Stimulated activated CD4-positive, alpha-beta T cell treated with anti-CD3 and anti-CD28 coated beads, Interleukin-15, amount 100 ng/mL, for 24 hours (primary cell): ENCODE measurements at places on chromosomes 12 and 14.

- no peak for DNase-seq
Observed at GRCh38 chr14:44620121-44621019, 113.3 kb upstream of the FSCB start.

- DNase-seq = no peak
Observed at GRCh38 chr14:37870170-37870569, 274.7 kb downstream of the TTC6 start.

DNA sequence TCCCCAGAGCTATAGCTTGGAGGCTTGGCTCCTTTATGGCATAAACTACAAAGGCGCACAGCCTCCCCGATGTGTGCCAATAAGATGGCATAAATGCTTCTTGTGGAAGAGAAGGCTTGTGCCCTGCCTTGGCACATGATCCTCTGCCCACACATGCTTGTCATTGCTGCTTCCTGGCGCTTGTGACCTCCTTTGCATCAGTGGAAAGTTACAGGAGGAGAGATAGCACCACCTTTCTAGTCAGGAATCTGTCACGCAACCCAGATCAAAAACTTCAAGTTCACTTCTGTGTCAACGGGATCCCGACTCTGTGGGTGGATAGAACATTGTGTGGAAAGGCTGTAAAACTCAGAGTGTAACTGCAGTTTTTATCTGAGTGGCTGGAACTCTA, 183.8 kb upstream of the HIF1A start:
- peak; percentile 81 for DNase-seq

DNA sequence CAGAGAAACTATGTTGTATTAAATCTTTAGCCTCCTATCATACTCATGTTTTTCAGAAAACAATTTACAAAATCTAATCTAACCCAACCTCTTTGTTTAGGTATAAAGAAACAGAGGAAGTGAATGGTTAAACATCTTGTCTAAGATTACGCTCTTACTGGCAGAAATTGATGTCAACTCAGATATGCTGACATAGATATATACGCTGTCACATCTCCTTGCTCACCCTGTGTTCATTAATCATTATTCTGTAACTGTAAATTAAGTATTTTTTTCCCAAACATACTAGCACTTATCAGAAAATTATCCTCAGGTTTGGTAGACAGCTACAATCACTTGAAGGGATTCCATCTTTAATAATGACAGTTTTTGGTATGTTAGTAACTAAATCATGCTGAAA, 1127.6 kb upstream of the SEL1L start:
- DNase-seq = no peak

GRCh38 chr12:110353211-110353965, 50.1 kb downstream of the ANAPC7 start:
- no peak for DNase-seq

DNA sequence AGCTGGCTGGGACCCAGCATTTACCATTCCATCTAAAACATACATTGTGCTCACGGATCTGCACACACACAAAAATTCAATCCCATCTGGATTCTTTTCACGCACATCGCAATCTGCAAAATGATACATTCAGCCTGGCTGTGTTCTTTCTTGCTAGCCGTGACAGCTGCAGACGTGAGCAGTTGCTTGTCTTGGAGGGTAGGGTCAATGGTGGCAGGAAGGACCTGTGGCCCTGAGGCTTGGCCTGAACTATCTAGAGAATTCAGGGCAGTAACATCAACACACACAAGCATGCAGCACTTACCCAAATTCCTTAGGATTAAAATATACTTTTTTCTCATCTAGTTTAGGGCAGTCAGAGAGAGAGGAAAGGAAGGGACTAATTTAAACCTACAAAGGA, 72.0 kb downstream of the DICER1 start:
- DNase-seq = no peak

DNA sequence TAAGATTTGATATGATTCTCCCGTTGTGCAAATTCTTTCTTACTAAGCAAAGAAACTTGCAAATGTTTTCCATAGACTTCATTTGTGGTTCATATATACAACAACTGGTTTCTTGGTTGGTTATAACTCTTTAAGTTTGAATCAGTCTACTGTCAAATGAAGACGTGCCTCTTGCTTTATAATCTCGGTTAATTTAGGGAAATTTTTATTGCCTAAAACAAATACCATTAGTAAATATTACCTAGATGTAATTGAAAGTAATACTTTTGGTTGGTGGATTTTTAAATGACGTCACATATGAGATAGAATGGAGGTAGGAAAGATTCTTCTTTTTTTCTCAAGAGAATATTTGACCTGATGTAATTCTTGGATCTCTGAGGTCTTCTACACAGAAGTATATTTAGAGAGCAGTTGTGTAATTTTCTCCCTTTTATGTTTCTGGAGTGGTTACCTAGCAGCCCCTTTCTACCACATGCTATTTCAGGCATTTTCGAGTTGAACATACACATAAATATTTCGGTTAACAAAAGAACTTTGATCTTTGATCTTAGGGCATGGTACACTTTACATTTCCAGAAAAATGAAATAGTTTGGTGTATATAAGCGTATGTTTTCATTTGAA, 1.7 kb downstream of the ATF7IP start:
- DNase-seq = no peak

- DNase-seq = no peak
Observed at GRCh38 chr14:21023174-21023573, 1.7 kb downstream of the NDRG2 start.

- DNase-seq = peak; percentile 48
Observed at GRCh38 chr14:71932229-71932981, at the start of gene RGS6. Gene RGS6, plus strand, starts transcription at chr14:71932429.

GRCh38 chr12:110444455-110444854, 5.7 kb downstream of the ARPC3 start:
- DNase-seq = no peak

GRCh38 chr12:4700621-4701026, 19.6 kb upstream of the GALNT8 start:
- no peak for DNase-seq

DNA sequence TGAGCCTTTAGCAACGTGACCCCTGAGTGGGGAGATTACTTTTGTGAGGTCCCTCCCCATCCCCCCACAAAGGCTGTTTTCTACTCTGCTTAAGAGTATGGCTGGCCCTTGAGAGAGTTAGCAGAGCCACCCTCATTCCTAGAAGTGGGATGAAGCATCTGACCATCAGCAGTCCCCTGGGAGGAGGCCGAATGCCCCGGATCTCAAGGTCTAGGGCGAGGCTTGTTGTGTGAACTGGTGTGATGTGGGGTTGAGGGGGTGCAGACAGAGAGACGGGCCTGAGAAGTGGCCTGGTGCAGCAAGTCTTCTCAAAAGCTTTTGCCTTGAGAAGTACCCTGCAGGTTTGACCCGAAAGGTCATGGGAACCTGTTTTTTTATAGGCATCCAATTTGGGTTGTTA, 153.0 kb upstream of the FKBP4 start:
- no peak for DNase-seq

- no peak for DNase-seq
Observed at GRCh38 chr12:68529466-68529865, 81.2 kb upstream of the RAP1B start.

DNA sequence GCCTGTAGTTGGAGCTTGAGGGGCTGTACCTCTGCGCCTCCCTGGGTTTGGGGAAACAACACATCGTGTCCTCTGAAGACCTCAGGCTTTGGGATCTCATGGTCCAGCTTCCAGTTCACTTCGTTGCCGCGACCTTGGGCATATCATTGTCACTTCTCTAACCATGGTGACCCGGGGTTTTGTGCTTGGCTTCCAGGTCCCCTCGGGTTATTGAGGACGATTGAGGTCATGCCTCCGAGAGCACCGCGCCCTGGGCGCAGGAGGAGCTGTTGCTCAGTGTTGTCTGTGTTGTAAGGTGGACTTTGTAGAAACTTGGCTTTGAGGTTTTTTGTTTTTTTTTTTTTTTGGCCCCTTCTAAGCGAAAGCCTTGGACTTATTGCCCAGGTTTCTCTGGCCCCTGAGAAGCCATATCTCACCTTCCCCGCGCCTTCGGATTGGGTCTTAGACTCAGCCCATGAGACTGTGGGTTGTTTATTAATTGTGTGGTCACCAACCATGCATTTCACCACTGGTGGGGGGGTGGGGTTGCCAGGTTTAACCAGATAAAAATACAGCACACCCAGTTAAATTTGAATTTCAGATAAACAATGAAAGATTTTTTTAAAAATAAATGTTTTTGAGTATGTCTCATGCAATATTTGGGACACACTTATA, 2.6 kb downstream of the BCL7A start:
- no peak for DNase-seq

- DNase-seq = no peak
Observed at GRCh38 chr14:97641827-97642226, 844.6 kb downstream of the VRK1 start.

DNA sequence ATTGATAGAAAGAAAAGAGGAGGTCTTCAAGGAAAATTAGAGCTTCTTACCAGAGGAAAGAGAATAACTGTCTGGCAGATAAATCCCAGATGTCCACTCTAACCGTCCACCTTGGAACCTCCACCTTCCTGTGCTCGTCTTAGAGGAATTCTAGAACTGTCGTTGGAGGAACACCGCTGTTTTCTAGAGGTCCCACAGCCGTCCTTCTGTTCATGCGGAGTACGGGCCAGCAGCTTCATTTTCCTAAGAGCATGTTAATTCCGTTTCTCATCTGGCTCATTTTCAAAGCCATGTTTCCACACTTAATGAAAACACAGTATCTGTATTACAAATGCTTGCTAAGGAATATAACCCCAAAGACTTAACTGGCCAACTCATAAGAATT, 107.9 kb upstream of the ESRRB start:
- no peak for DNase-seq

- no peak for DNase-seq
Observed at GRCh38 chr12:127558361-127558760, 708.6 kb upstream of the TMEM132C start.

- DNase-seq = no peak
Observed at GRCh38 chr12:32589165-32589865, 89.8 kb upstream of the DNM1L start.
